T-helper 2 cell treated with Interferon-gamma antibody and Interleukin-4, amounts not matched to agents 100 ng/mL and 5 ng/mL, for 36 hours (primary cell): ENCODE measurements at places on chromosomes 13 and 19. TPM values are rescaled to one million over a fixed set of nuclear protein-coding genes. Genes with fewer than 3 reads are reported as not detected.

ZNF737 gene
- 9.0 and 10.6 TPM in 2 replicates for total RNA-seq

LRG1 gene
- total RNA-seq: 0.18 and 0.30 TPM in 2 replicates

TUBB4A gene
- 5.9 and 6.2 TPM in 2 replicates for total RNA-seq

OCEL1 gene
- 17.2 and 22.6 TPM in 2 replicates for total RNA-seq

KIR3DL1 gene
- not detected in 2 replicates for total RNA-seq
